Aorta (tissue), 5 donors: ENCODE measurements at places on chromosomes 2 and 18. TPM values are rescaled to one million over a fixed set of nuclear protein-coding genes. Genes with fewer than 3 reads are reported as not detected.
A peak's percentile ranks its signal among the peaks of the same experiment; 100 is the strongest.

- H3K27ac ChIP-seq: no peak overlapping the region
- no peak overlapping the region for H3K4me3 ChIP-seq
- no peaks in the 10 kb centered on the region for H3K36me3 ChIP-seq
- DNase-seq: no peak
Measured at GRCh38 chr2:77873506-77873905, 351.3 kb upstream of the LRRTM4 start.

GRCh38 chr2:157743051-157743450, 114.4 kb upstream of the ACVR1C start:
- H3K27ac ChIP-seq: no peak overlapping the region
- H3K27me3 ChIP-seq: no peaks in the 10 kb centered on the region
- H3K4me3 ChIP-seq: no peak overlapping the region
- no peak for DNase-seq
- peaks cover 4% of the 10 kb centered on the region for H3K36me3 ChIP-seq

GRCh38 chr2:238462782-238463396, 36.2 kb downstream of the ASB1 start:
- no peak overlapping the region for H3K27ac ChIP-seq
- H3K4me1 ChIP-seq: no peaks in the 10 kb centered on the region

DYNAP gene
- total RNA-seq: not detected

GRCh38 chr18:45998244-45998643, 31.1 kb upstream of the EPG5 start:
- DNase-seq: no peak
- H3K36me3 ChIP-seq: no peaks in the 10 kb centered on the region
- no peak overlapping the region for H3K27ac ChIP-seq
- H3K27me3 ChIP-seq: no peaks in the 10 kb centered on the region

DNA sequence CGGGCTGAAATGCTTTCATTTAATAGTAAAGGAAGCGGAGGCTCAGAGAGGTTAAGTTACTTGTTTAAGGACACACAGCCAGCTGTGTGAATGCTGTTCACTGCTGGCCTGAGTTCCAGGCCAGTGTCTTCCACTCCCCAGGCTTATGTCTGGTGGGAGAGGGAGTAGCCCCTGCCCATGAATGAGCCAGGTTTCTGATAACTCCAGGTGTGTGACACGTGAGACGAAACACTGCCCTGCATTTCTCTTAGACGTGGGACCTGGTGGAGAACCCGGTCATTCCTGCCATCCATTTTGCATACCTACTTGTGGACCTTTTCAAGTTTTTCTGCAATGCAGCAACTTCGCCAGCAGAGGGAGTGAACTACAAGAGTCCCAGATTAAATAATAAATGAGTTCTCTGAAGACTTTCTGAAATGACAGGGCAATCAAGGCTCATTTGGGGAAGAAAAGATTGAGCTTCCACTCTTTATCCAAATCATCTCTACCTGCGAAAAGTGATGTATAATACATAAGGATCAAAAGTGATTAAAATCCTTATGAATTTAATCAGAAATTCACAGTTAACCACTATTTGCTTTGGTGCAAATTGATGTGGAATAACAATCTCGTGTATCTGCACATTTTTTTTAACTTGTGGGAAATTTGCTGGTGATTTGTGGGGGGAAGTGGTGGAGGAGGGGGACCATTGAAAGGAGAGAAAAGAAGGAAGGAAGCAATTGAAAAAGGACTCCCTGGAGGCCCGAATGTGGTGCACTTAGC, 79.4 kb upstream of the ASB18 start:
- no peak overlapping the region for H3K4me3 ChIP-seq
- H3K36me3 ChIP-seq: no peaks in the 10 kb centered on the region
- no peak for DNase-seq
- H3K4me1 ChIP-seq: no peaks in the 10 kb centered on the region

OXER1 gene
- total RNA-seq: 2.2 TPM

PTGR3 gene
- 28.6 TPM for total RNA-seq

TRAPPC8 gene
- 36.3 TPM for total RNA-seq

STRADB gene
- total RNA-seq: 17.7 TPM

DNA sequence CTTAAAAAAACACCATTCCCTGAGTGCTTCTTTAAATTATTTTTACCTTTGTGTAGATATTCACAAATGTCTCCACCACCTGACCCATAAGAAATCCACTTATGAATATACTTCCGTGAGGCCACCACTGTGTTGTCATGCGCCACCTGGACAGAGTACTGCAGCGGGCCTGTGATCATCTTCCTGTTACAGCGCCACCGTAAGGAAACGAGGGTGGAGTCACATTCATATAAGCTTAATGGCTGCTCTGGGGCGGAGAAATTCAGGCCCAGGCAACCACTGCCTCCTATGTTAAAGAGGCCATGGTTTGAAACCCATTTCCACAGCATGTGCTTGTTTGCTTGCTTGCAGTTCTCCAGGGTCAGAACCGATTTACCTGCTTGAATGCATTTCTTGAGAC, 17.7 kb downstream of the PLA2R1 start:
- H3K27me3 ChIP-seq: no peaks in the 10 kb centered on the region
- DNase-seq: no peak
- H3K27ac ChIP-seq: no peak overlapping the region
- H3K4me3 ChIP-seq: no peak overlapping the region

DNA sequence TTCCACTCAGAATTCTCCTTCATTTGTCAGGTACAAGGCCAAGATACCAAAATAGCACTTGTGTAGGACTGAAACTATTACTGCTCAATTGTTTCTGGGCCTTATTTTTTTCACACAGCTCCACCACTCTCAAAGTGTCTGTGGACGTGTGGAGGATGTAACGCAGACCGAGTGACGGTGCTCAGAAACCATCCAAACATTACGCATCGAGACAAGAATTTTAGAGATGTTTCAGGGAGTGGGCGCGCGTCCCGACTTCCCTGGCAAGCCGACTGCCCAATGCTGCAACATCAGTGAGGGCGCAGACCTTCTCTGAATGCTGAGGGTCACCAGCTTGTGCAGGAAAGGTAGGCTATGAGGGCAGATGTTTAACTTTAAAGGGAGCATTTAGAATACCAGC, 108.4 kb downstream of the GATA6 start:
- no peaks in the 10 kb centered on the region for H3K27me3 ChIP-seq
- DNase-seq: no peak
- no peaks in the 10 kb centered on the region for H3K4me1 ChIP-seq
- no peaks in the 10 kb centered on the region for H3K36me3 ChIP-seq
- no peak overlapping the region for H3K4me3 ChIP-seq

DNA sequence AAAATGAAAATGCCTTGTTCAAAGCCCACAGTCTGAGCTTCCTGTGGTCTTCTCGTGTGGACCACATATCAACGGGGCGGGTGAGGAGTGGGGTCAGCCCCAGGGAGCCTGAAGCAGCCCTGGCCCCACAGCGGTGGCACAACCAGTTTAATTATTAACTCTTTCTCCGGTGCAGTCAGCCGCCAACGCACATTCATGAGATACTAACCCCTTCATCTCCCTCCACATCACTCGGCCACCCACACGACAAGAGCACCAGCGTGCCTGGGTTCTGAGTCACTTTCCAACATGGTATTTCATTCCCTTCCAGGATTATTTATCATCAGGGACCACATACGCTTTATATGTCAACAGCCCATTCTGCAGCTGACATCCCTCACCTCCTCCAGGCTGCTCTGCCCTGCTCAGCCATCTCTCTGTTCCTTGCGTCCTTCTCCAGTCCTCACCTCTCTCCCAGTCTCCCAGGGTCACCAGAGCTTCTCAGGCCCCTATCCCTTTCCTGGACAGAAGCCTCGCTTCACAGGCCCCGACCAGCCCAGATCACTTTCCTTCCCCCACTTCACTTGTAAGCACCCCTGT, 48.0 kb upstream of the ID2 start:
- H3K4me3 ChIP-seq: no peak overlapping the region
- H3K27me3 ChIP-seq: no peaks in the 10 kb centered on the region
- no peak overlapping the region for H3K27ac ChIP-seq
- no peak for DNase-seq

- H3K27ac ChIP-seq: no peak overlapping the region
- no peak overlapping the region for H3K4me3 ChIP-seq
- H3K27me3 ChIP-seq: no peaks in the 10 kb centered on the region
Measured at GRCh38 chr2:134314681-134315368, 61.0 kb downstream of the MGAT5 start.

SPIRE1 gene
- 48.5 TPM for total RNA-seq

RPL37A gene
- total RNA-seq: 1,766 TPM

DNA sequence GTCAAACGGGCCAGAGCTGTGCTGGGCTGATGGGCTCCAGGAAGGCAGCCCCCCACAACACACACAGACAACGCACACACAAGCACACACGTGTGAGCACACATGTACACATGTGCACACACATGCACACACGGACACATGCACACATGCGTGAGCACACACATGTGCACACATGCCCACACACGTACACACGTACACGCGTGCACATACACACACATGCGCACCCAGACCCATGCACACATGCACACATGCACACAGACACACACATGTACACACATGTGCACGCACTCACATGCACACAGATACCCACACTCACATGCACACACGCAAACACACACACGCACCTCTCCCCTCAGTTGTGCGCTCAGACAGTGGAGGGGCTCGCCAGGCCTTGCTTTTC, 31.2 kb upstream of the HPCAL1 start:
- DNase-seq: no peak
- no peaks in the 10 kb centered on the region for H3K4me1 ChIP-seq
- no peaks in the 10 kb centered on the region for H3K27me3 ChIP-seq
- no peak overlapping the region for H3K4me3 ChIP-seq

DNA sequence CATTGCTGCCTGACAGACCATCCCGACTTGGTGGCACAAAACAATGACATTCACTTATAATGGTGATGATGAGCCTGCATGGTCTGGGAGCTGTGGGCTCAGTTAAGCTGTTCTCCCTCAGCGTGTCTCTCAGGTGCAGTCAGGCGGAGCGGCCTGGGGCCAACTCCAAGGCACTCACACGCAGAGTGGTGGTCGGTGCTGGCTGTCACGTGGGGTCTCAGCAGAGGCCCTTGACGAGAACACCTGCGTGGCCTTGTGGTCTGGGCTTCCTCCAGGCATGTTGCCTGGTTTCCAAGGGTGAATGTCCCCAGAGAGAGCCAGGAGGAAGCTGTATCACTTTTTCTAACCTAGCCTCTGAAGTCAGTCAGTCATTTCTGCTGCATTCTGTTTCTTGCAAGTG, 29.8 kb downstream of the ARMC9 start:
- DNase-seq: no peak
- no peaks in the 10 kb centered on the region for H3K4me1 ChIP-seq
- H3K4me3 ChIP-seq: no peak overlapping the region
- H3K27ac ChIP-seq: no peak overlapping the region
- H3K36me3 ChIP-seq: peaks cover 1% of the 10 kb centered on the region

DNA sequence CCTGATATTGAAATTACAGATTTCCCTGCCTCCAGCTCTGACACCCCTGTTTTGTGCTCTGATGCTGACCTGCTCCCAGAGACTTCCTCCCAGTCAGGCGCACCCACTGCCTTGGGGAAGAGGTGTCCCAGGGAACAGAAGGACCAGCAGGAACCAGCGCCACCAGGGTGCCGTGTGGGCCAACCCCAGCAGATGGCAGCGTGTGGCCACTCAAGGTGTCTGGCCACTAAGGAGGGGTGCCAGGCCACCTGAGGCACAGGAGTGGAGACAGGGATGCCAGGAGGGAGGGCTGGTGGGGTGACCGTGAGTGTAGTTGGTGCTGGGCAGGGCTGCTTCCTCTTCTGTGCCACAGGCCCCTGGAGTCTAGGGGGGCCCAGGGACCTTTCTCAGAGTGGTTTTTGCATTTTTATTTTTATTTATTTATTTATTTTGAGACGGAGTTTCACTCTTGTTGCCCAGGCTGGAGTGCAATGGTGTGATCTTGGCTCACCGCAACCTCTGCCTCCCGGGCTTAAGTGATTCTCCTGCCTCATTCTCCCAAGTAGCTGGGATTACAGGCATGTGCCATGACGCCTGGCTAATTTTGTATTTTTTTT, 56.0 kb downstream of the TEX44 start:
- H3K27ac ChIP-seq: no peak overlapping the region
- no peaks in the 10 kb centered on the region for H3K36me3 ChIP-seq
- peak; percentile 92 for DNase-seq
- no peak overlapping the region for H3K4me3 ChIP-seq
- H3K27me3 ChIP-seq: no peaks in the 10 kb centered on the region

- no peaks in the 10 kb centered on the region for H3K36me3 ChIP-seq
- no peaks in the 10 kb centered on the region for H3K4me1 ChIP-seq
- H3K27ac ChIP-seq: no peak overlapping the region
- H3K4me3 ChIP-seq: no peak overlapping the region
Measured at GRCh38 chr2:10914272-10914693, 2.5 kb downstream of the KCNF1 start.

HAAO gene
- total RNA-seq: 29.1 TPM

- no peaks in the 10 kb centered on the region for H3K4me1 ChIP-seq
- no peak for DNase-seq
- peaks cover 3% of the 10 kb centered on the region for H3K27me3 ChIP-seq
Measured at GRCh38 chr2:216246766-216247165, 125.5 kb downstream of the MARCHF4 start.

DNA sequence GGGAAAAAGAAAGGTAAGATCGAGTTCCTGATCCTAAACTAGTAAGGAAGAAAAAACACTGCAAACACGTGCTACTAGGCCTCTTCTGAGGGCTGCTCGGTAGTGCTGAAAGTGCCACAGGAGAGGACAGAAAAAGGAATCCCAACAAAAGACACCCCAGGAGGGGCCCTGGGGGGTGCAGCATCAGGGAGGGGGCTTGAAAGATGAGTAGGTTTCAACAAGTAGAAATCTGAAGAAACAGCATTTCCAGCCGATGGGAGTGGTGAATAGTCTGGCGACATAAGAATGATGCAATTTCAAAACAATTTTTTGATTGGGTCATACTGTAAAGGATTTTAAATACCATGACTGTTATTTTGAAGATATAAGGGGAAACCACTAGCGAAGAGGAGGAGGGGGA, 98.6 kb downstream of the NOL10 start:
- no peaks in the 10 kb centered on the region for H3K4me1 ChIP-seq
- no peaks in the 10 kb centered on the region for H3K27me3 ChIP-seq
- no peak overlapping the region for H3K27ac ChIP-seq
- no peak for DNase-seq

DNA sequence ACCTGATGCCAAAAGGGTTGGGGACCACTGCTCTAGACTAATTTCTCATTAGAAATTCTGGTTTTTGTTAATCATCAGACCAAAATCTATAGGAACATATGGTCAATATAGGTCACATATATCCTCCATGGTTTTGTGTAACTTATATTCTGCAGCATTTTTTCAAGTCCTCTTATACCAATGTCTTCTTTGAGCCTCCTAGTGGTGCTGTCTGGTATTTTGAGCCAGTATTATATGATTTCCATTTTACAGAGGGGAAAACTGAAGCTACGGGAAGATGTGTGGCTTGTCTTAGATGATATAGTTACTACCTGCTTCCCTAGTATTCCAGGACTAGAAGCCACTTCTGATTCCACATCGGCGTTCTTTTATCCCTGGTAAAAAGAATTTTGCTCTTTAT, 13.8 kb downstream of the MAPK4 start:
- no peak for DNase-seq
- no peak overlapping the region for H3K4me3 ChIP-seq
- no peaks in the 10 kb centered on the region for H3K27me3 ChIP-seq
- H3K4me1 ChIP-seq: no peaks in the 10 kb centered on the region

- H3K4me3 ChIP-seq: no peak overlapping the region
- no peak for DNase-seq
- H3K27ac ChIP-seq: no peak overlapping the region
- H3K4me1 ChIP-seq: no peaks in the 10 kb centered on the region
Measured at GRCh38 chr2:205527801-205528200, 154.5 kb upstream of the NRP2 start.
